ENCODE measurements at places on chromosomes 2 and 18.

GRCh38 chr2:15355386-15355785 is 205.7 kb downstream of the NBAS start:
- DNase-seq: no peak

DNA sequence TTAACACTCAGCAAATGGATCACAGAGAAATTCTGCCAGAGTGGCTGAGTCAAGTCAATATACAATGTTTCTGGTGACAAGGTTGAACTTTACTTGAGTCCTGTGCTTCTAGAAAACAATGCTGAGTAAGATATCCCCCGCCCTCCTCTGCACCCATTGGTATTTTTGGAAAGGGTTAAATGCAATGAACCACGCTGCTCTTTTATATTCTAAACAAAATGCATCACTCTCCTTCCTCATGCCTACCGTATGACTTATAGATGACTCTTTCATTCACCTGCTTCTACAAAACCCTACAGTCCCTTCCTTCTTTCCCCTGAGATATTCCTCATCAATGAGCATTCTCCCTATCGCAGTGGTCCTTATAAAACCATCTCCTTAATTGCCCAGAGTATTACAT is 168.8 kb downstream of the TXNL1 start:
- no peak for DNase-seq

GRCh38 chr2:620004-620403 is 57.2 kb downstream of the TMEM18 start:
- DNase-seq: no peak

DNA sequence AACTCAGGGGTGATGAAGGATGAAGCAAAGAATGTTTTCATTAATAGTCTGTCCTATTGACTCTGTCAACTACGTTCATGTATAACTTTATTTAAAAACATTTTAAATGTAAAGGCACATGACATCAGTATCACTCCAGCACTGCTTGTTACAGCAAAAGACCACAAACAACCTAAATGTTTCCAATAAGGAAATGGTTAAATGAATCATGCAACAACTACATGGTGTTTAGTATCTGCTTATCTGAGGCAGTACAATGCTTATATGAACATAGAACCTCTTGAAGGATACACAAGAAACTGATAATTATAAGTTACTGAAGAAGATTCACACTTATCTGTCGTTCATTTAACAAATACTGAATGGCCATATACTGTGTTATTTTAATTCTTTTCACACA is 8.4 kb downstream of the BARD1 start:
- DNase-seq: no peak

DNA sequence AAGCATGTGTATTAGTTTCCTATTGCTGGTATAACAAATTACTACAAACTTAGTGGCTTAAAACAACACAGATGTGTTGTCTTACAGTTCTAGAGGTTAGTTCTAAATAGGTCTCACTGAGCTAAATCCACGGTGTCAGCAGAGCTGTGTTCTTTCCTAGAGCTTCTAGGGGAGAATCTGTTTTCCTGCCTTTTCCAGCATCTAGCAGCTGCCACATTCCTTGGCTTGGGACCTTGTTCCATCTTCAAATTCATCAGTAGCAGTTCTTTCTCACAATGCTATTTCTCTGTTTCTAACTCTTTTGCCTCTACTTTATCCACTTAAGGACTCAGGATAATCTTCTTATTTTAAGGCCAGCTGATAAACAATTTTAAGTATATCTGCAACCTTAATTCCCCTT is 32.2 kb upstream of the CREB1 start:
- DNase-seq: no peak

DNA sequence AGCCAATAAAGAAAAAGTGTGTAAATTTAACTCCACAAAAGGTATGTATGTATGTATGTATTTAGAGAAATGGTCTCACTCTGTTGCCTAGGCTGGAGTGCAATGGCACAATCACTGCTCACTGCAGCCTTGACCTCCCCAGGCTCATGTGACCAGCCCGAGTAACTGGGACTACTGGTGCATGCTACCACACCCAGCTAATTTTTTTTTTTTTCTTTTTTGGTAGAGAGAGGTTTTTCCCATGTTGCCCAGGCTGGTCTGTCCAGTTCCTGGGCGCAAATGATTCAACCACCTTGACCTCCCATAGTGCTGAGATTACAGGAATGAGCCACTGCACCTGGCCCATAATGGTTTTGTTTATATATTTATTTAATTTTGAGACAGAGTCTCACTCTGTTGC is 67.1 kb downstream of the CERKL start:
- no peak for DNase-seq

DNA sequence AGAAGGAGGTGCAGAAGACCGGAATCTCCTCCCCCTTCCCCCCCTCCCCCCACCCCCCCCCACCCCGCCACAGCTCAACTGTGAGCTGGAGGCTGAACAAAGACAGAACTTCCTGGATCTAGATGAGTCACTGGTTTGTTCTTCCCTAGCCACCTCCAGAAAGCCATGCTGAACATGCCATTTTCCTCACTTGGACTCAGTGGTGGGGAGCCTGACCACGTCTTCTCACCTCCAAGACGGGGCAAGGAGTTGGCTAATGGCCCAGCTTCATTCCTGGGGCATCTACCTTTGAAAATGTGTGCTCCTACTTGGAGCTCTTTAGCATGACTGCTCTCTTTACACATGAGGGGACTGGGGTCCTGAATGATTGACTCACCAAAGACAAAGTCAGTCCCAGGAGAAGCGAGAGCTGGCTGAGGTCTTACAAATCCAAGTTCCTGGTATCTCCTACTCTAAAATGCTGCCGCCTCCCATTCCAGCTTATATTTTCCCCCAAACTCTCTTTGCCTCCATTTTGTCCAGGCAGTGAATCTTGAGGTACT is 22.6 kb upstream of the FZD5 start:
- DNase-seq: no peak

- peak; percentile 76 for DNase-seq
Observed at GRCh38 chr2:43218155-43218701, 8.2 kb downstream of the ZFP36L2 start.

DNA sequence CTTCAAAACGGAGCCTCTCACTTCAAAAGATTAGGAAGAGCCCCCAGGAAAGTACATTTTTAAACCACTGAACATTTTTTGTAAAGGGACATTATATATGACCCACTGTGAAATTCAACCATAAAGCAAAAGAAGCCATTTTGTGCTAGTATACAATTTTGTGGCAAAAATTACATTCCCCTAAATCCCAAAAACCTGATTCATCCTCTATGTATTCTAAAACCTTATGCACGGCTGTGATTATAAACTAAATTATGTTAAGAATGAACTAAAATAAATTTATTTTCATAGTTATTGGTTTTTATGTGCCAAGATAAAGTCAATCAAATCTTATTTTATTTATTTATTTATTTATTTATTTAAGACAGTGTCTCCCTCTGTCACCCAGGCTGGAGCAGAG is 48.5 kb downstream of the RTN4 start:
- DNase-seq: no peak

- no peak for DNase-seq
Observed at GRCh38 chr2:203982276-203982675, 45.7 kb downstream of the ICOS start.

DNA sequence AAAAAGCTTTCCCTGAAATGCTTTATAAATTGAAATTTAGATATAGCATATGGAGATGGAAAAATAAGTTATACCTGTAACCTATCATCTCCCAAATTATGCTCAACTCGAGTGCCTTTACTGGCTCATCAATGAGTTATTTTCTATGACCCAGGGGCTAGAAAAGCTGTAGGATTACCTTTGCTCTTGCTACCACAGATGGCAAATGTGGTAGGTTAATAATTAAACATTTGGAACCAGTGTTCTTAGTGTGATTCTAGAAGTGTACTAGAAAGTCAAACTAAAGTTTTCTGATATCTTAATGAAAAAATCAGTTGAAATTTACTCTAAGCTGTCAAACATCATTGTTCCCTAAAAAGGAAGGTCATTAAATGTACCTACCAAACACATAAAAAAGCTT is 22.5 kb downstream of the ALS2 start:
- no peak for DNase-seq

Data from NAMALWA (cell line).